Epithelial cell of alveolus of lung (primary cell): ENCODE measurements at places on chromosomes 12 and 14. TPM values are rescaled to one million over a fixed set of nuclear protein-coding genes. Genes with fewer than 3 reads are reported as not detected.

The AQP2 gene
- total RNA-seq = not detected in 2 replicates

The BDKRB1 gene
- 4.8 and 53.3 TPM in 2 replicates for total RNA-seq

The KRT72 gene
- not detected in 2 replicates for total RNA-seq

The HSPA2 gene
- total RNA-seq = 7.7 and 12.5 TPM in 2 replicates

The HVCN1 gene
- 4.4 and 6.4 TPM in 2 replicates for total RNA-seq

The SRRM4 gene
- not detected in 2 replicates for total RNA-seq

The ASB2 gene
- 0.13 TPM in 1 of 2 replicates, not detected in the other for total RNA-seq

The TRPV4 gene
- total RNA-seq = 1.2 and 8.7 TPM in 2 replicates

The SSTR1 gene
- 0.26 and 0.72 TPM in 2 replicates for total RNA-seq

The FLVCR2 gene
- total RNA-seq = 0.39 and 0.40 TPM in 2 replicates

The PIK3C2G gene
- 0.13 TPM in 1 of 2 replicates, not detected in the other for total RNA-seq

The DAO gene
- not detected in 2 replicates for total RNA-seq

The RIN3 gene
- 7.0 and 9.1 TPM in 2 replicates for total RNA-seq

The CNIH1 gene
- total RNA-seq = 192 and 243 TPM in 2 replicates

The ZFP36L1 gene
- total RNA-seq = 116 and 138 TPM in 2 replicates

The MMP17 gene
- total RNA-seq = 15.9 and 18.1 TPM in 2 replicates

The MGP gene
- 13.6 and 48.4 TPM in 2 replicates for total RNA-seq

The KRT86 gene
- total RNA-seq = not detected in 2 replicates

The CD163 gene
- total RNA-seq = not detected in 2 replicates

The CLEC7A gene
- under 0.01 TPM in 1 of 2 replicates, not detected in the other for total RNA-seq

The DEPDC4 gene
- total RNA-seq = 1.2 and 6.9 TPM in 2 replicates

The RFX4 gene
- total RNA-seq = not detected in 2 replicates

The ART4 gene
- not detected in 2 replicates for total RNA-seq

The KIF26A gene
- total RNA-seq = 0.26 and 1.2 TPM in 2 replicates

The BIN2 gene
- not detected in 2 replicates for total RNA-seq

The CLEC1A gene
- 0.13 TPM in 1 of 2 replicates, not detected in the other for total RNA-seq

The MIPOL1 gene
- 6.6 and 8.9 TPM in 2 replicates for total RNA-seq

The DNAI7 gene
- total RNA-seq = 0.24 TPM in 1 of 2 replicates, not detected in the other

The C3AR1 gene
- 1.9 TPM in 1 of 2 replicates, not detected in the other for total RNA-seq

The ACRBP gene
- 0.13 and 0.72 TPM in 2 replicates for total RNA-seq

The LPAR5 gene
- 0.65 TPM in 1 of 2 replicates, not detected in the other for total RNA-seq

The SERPINA9 gene
- total RNA-seq = not detected in 2 replicates

The GNS gene
- total RNA-seq = 98.6 and 110 TPM in 2 replicates

The TAS2R30 gene
- total RNA-seq = 0.78 and 1.7 TPM in 2 replicates

The RECQL gene
- total RNA-seq = 37.4 and 66.6 TPM in 2 replicates

The RNFT2 gene
- total RNA-seq = 1.7 and 2.1 TPM in 2 replicates

The SLCO1A2 gene
- not detected in 2 replicates for total RNA-seq

The MAP3K9 gene
- 0.48 and 1.7 TPM in 2 replicates for total RNA-seq

The PTPRQ gene
- total RNA-seq = 0.13 and 0.24 TPM in 2 replicates

The OR4K2 gene
- total RNA-seq = not detected in 2 replicates

The STON2 gene
- total RNA-seq = 0.96 and 1.9 TPM in 2 replicates

The CCDC196 gene
- total RNA-seq = not detected in 2 replicates

The GARIN6 gene
- total RNA-seq = not detected in 2 replicates

The CD69 gene
- 0.08 and 1.0 TPM in 2 replicates for total RNA-seq

The PARP2 gene
- 6.3 and 12.9 TPM in 2 replicates for total RNA-seq

The CISTR gene
- total RNA-seq = not detected in 2 replicates
